Epithelial cell of alveolus of lung (primary cell): ENCODE measurements at places on chromosomes 1 and 21. TPM values are rescaled to one million over a fixed set of nuclear protein-coding genes. Genes with fewer than 3 reads are reported as not detected.

The NPHS2 gene
- not detected in 2 replicates for total RNA-seq

The ZBTB8A gene
- total RNA-seq = 4.4 and 7.3 TPM in 2 replicates

The MRPS14 gene
- total RNA-seq = 19.8 and 30.4 TPM in 2 replicates

The CHI3L1 gene
- total RNA-seq = 1.8 TPM in 1 of 2 replicates, not detected in the other

The C1orf94 gene
- total RNA-seq = not detected in 2 replicates

The EPHX1 gene
- total RNA-seq = 21.9 and 73.9 TPM in 2 replicates

The ATP6V1G3 gene
- total RNA-seq = not detected in 2 replicates

The PGLYRP4 gene
- total RNA-seq = not detected in 2 replicates

The ADCY10 gene
- 0.78 and 1.2 TPM in 2 replicates for total RNA-seq

The OR2M3 gene
- total RNA-seq = not detected in 2 replicates

The SYCP1 gene
- total RNA-seq = not detected in 2 replicates

The POU3F1 gene
- not detected in 2 replicates for total RNA-seq

The RNU1-2 gene
- total RNA-seq = under 0.01 TPM in 2 replicates

The IL20 gene
- total RNA-seq = not detected in 2 replicates

The KLHDC7A gene
- total RNA-seq = not detected in 2 replicates

The MTARC1 gene
- total RNA-seq = 1.2 and 4.6 TPM in 2 replicates

The GUCA2A gene
- not detected in 2 replicates for total RNA-seq

The SKI gene
- 34.0 and 54.9 TPM in 2 replicates for total RNA-seq

The PLA2G2C gene
- total RNA-seq = not detected in 2 replicates

The FNDC5 gene
- 0.13 and 0.24 TPM in 2 replicates for total RNA-seq
